Stomach (tissue), 19 donors: ENCODE measurements at places on chromosomes 16 and 17.
A peak's percentile ranks its signal among the peaks of the same experiment; 100 is the strongest.

DNA sequence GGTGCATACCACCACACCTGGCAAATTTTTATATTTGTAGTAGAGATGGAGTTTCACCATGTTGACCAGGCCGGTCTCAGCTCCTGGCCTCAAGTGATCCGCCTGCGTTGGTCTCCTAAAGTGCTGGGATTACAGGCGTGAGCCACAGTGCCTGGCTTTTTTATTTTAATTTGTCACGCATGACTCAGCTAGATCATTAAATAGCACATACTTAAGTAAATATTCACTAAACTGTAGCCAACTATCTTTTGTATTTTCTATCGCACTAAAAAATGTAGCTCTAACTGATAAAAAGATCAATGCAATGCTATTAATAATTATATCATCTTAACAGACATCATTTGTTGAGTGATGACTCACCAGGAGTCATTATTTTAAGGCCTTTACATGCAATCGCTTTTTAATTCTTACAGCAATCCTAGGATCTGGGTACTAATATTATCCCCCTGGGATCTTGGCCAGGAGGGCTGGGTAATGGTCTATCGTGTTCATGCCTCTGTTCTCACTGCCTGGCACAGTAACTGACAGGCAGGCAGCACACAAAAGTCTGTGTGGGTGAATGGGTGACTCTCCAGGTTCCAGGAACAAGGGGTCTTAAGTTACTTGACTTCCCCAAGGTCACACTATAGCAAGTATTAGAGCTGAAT is 693.5 kb upstream of the EEF2KMT start:
- DNase-seq = no peak

DNA sequence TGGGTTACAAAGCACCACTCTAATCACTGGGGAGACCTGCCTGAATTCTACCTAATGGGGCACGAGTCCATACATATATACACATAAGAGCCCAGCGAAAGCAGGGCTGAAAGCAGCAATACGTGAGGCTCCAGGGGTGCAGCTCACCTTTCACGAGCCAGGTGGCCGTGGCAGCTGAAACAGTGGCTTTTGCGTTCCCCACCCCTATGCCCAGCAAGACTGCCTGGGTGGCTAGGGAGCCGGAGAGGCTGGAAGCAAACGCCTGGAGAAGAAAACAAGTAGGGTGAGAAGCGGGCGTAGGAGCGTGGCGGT is 618 bp downstream of the RUSF1 start:
- no peak for DNase-seq

DNA sequence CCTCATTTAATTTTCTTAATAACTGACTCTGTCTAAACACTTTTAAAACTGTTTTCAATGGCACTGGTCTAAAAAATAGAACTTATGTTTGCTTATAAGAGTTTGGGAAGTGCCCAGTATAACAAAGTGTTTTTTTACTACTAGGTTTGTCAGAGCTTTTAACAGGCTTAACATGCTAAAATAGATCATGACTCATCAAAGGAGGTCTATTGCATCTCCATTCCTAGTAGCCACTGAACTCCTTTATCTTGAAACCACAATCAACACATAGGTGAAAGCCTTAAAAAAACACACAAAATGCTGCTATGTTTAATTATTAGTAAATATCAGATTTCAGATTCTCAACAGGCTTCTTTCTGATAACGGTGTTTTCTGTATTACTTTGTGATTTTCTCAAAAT is 196.4 kb upstream of the KIF2B start:
- no peak for DNase-seq

DNA sequence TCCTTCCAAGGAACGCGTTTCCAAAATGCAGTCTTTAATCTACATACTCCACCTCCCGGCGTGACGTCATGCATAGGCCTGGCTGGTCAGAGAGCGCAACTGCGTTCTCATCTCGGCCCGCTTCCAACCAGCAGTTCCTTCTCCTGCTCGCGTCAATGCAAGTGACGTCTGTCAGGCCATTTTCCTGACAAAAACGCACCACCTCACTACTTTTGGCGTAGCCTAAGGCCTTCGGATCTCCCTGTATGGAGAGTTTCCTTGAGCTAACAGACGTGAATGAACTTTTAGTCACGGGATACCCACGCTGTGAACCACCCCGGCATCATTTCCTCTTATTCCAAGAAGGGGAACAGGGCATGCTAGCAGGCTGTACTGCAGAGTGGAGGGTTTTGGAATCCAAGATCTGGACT is 25.0 kb downstream of the TEX14 start:
- peak; percentile 81 for DNase-seq

- no peak for DNase-seq
Measured at GRCh38 chr16:85492295-85492864, 120.7 kb upstream of the GSE1 start.

DNA sequence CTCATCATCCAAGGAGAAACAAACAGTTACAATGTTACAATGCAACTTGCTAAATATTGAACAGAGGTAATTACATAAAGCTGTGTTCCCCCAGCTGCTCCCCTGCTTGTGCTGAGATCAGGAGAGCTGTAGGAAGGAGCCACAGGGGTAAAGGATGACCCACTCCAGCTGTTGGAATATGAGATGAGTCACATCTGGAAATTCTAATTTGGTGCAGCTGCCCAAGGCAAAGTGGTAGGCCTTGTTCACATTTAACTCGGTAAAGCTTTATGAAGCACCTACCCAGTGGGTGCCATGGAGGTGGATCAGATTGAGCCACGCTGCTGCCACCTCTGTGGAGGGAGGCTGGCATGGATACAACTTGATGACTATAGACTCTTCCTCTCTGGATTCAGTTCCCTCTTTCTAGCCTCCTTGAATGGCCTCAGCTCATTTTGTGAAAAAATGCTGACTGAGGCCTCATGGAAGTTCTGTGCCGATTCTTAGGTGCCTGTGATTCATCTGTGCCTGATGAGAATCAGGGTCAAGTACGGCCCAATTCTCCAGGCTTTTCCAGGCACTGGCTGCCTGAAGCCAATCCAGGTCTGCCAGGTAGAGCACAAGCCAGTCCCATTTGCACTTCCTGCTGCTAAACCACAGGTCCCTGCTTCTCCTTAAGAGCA is 7.4 kb downstream of the ZNF689 start:
- peak; percentile 22 for DNase-seq

DNA sequence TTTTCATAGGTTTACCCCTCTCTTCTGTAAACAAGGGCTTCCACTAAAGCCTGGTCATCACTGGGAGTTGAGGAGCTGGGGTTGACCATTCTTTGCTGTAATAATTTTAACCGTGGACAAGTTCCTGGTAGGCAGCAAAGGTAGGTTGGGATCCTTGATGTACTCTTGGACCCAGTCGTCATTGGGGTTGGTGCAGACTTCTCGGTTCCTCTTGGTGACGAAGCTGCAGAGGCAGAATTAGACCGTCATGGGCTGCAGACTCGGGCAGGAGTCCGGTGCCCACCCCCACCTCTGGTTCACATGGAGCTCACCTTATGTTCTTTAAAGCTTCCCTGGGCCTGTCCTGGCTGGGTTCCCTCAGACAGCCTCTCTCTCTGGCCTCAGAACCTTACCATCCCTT is 3.8 kb downstream of the CCL16 start:
- DNase-seq = no peak

DNA sequence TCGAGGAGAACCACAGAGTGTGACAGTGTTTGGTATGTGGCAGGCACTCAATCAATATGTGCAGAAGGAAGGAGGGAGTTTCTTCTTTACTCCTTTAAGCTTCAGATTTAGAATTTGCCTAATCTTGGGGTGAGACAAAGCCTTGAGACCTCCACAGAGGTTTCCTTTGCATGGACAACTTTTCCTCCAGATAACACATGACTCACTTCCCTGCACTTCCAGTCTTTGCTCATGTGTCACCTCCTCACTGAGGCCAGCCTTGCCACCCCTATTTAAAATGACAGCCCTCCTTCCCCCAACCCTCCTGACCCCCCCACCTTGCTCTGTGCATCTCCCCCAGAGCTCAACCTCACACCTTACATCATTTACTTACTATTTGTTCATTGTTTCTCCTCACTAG is 17.4 kb upstream of the NOS2 start:
- DNase-seq = no peak

DNA sequence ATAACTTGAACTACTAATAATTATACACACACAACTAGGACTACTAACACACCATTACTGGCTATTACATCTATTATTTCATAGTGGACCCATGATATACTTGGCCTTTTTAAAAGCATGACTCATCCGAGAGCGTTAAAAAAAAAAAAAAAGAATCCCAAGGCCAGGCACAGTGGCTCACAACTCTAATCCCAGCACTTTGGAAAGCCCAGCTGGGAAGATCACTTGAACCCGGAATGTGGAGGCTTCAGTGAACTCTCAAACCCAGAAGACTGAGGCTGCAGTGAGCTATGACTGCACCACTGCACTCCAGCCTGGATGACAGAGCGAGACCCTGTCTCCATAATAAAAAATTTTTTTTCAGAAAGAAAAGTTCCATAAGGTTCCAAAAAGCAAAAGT is 3.1 kb downstream of the GLG1 start:
- DNase-seq = no peak

GRCh38 chr16:57242650-57243049 is 2.4 kb upstream of the ARL2BP start:
- no peak for DNase-seq

- peak; percentile 85 for DNase-seq
Measured at GRCh38 chr17:50359005-50359699, 13.2 kb downstream of the XYLT2 start.

GRCh38 chr17:47315451-47316266 is 8.1 kb upstream of the EFCAB13 start:
- no peak for DNase-seq

- DNase-seq = no peak
Measured at GRCh38 chr17:73393962-73394361, 82.2 kb upstream of the CDC42EP4 start.

DNA sequence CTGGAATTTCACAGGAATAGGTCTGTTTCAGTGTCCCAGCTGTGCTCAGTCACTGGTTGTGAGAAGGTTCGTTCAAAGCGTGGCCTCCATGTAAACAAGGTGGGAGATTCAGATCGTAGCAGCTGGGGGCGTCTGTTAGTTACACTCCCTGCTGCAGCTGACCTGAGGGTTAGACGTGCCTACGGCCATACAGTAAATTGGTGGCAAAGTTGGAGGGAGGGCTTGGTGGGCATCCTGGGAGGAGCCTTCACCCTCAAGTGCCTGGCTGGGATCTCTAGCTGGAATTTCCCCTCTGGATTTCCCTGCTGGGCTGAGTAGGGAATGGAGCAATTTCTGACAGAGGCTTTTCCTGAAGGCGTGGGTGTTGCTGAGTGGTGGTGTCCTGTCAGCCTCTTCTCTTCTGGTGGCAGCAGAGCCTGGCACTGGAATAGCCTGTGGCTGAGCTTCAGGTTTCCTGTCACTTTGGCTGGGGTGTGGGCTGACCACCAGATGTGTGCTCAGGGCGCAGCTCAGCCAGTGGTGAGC is 6.4 kb downstream of the FCSK start:
- DNase-seq = peak; percentile 38

DNA sequence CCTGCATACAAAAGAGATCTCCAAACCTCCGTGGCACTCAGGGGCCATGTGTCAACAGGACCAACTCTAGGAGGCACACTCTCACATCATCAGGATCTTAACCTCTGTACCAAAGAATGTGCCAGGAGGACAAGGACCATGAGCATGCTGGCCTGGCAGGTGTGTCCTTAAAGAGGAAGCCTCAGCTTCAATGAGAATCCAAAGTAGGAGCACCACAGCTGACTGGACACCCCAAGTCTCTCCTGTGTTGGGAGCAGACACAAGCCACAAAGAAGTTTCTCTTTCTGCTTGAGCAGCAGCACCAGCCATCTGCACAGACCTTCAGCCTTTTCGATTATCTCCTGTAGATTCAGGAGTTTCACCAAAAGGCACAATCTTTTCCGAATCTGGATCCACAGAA is 1734.5 kb downstream of the TP53TG3F start:
- DNase-seq = no peak

GRCh38 chr17:17134957-17135333 is 71.2 kb downstream of the PLD6 start:
- no peak for DNase-seq

DNA sequence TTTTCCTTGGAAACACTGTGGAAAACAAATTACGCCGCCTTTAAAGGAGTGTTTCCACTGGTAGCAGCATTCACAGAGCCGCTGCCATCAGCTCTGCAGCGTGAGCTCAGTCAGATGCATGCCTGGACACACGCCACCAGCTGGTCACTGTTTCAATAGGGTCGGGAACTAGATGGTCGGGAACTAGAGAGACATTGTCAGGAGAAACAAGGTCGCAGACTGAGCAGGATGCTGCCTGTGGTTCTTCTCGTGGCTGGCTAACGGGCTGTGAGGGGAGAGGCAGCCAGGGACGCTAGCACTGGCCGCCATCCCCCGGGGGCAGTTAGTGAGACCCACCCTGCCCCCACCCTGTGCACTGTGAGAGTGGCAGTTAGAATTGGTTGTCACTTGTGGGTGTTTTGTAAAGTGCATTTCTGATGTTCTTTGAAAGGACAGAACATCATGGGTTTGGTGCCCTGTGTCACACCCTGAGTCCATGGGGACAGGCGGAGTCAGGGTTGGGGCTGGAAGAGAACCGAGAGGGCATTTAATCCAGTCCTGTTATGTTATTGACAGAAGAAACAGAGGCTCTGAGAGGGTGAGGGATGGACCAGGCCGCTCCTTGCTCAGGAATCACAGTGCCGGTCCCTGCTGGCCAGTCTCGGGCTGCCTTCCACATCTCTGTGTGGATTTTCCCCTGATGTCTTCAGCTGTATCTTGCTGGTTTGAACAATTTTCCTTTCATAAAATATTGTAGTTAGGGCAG is 86.3 kb downstream of the SPECC1 start:
- DNase-seq = peak; percentile 57

DNA sequence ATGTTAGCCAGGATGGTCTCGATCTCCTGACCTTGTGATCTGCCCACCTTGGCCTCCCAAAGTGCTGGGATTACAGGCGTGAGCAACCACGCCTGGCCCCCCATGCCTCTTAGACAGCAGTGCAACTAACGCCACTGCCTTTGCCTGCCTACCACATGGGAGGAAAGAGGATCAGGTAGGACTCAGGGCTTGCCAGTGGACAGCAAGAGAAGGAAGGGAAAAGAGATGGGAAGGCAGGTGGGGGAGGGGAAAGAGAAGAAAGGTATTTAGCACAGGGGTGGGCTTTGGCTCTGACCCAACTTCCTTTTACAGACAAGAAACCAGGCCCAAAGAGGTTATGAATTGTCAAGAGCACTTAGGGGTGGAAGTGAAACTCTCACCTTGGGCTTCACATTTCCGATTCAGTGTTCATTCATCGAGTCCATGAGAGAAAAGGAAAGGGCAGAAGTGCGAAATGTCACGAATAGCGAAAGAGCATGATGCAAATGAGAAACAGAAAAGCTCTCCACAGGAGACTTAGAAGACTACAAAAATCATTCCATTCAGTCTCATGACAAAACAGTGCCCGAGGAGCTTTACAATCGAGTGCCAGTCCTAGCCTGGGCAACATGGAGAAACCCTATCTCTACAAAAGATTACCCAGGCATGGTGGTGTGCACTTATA is 36.4 kb downstream of the CDK5R1 start:
- no peak for DNase-seq
